ENCODE measurements at places on chromosomes 7 and 10.

GRCh38 chr10:13891128-13892000 is 304.6 kb downstream of the PRPF18 start:
- DNase-seq, result no peak

DNA sequence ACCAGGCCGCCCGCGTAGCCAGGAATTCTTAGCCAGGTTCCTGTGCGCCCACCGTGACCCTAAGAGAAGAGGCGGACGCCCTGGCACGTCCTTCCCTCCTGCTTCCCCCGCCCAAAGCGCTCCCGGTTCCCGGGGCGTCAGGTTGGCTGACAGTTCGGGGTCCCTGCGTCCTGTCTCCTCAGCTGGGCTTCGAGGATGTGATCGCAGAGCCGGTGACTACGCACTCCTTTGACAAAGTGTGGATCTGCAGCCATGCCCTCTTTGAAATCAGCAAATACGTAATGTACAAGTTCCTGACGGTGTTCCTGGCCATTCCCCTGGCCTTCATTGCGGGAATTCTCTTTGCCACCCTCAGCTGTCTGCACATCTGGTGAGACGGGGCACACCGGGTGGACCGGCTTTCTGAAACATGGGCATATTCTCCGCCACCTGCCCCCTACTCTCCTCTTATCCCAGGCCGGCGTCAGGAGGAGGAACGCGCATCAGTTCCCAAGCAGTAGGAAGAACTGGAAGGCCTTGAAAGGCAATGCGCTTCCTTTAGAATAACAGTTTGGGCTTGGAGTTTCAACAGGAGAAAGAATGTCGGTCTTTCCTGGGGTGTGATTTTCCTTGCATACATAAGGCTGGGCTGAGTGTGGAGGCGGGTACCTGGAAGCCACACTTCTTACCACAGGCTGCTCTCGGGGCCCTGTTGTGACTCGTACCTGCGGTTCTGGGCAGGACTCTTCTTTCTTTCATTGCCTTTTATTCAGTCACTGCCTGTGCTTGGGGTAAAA is 728 bp downstream of the CAV2 start:
- peak; percentile 35 for DNase-seq

- DNase-seq, result no peak
These were observed 126.2 kb upstream of the ETV1 start for GRCh38 chr7:14115701-14116100.

- no peak for DNase-seq
These were observed 91.6 kb downstream of the INPP5A start for GRCh38 chr10:132628966-132629900.

GRCh38 chr10:9239298-9239697 is 1184.8 kb downstream of the GATA3 start:
- DNase-seq, result no peak

GRCh38 chr7:154984601-154985188 is 18.2 kb downstream of the PAXIP1 start:
- DNase-seq, result no peak

GRCh38 chr7:117777335-117778142 is 95.7 kb downstream of the CTTNBP2 start:
- DNase-seq, result no peak

DNA sequence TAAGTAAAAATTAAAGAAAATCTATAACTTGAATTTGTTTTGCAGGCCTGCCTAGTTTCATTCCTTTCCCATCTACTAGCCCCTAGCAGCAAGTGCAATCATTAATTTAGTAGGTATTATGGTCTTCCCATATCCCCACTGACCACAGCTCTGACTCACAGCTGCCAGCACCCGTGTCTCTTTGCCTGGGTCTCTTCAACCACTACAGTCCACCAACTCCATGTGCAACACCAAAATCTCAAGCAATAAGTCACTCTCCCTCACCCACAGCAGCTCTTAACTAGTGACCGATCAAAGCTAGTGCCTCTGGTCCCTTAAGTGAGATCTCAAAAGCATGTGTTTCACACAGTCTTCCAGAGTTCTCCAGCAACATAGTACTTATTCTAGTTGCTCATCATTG is 26.0 kb upstream of the THSD7A start:
- DNase-seq, result no peak

DNA sequence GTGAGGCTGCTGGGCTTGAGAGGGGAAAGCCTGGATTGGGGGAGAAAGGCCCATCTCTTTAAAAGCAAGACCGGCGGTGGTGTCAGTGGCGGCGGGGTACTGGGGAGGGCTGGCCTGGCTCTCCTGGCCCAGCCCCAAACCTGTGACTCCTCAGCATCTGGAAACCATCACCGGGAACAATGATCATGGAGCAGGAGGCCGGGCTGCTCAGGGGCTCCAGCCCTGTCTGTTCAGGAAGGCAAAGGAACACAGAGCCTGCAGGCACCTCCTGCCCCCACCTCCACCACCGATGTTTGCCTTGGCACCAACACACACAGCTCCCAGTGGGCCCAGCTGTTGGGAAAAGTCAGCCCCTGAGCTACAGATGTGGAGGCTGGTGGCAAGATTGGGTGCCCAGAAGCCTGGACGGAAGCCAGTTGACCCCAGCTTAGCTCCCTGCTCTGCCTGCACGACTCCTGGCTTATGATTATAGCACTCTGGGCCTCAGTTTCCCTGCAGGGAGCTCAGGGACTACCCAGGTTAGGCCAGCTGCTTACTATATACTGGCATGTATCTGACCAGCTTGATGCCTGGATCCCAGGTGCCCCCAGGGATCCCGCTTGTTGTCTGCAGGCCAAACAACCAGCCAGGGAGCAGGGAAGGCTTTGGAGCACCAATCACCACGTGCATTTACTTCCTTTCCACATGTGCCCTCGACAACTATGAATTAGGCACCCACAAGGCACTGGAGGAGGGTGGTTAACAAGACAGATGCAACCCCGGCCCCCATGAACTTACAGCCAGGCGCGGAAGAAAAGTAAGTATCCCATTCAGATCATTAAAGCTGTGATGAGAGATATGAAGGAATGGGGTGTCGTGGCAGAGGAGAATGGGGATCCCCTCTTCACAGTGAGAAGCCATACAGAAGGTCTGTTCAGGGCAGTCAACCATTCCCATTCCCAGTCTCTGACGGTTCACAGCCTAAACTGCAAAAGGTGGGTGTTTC is 37.3 kb downstream of the ZCCHC24 start:
- DNase-seq, result no peak

DNA sequence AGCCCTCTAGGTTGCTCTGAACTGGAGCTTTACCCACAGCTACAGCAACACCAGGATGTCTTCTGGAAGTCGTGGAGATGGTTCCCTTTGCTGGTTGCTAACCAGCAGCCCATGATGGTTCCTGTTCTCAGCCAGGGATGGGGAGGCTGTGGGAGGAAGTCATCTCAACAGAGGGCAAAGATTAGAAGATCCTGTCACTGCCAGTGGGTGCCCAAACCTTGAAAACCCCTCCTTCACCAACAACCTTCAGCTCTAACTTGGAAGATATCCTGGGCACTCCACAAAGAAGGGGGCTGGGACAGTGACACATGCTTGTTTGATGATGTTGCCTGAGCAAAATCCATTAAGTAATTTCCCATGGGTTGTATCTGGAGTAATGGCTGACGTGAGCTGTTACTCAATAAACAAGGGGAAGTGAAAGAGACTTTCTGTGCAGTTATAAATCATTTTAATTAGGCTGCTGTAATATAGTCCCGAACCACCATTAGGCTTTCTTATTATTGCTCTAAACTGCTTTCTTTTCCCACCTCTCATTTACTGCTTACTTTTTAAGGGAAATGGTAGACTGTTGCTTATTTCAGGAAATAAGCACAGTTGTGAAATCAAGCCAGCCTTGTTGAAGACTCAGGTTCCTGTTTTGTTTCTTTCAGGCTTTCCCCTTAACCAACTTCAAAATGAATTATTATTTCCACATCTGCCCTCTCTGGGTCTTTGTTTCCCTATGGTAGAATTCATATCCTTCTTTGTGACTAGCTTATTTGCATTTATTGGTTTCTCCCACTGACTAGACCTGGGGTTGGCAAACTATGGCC is 124.8 kb downstream of the PPP1R17 start:
- DNase-seq, result no peak

- no peak for DNase-seq
These were observed 406.0 kb upstream of the ADARB2 start for GRCh38 chr10:2143213-2143835.

- DNase-seq, result no peak
These were observed 26.8 kb downstream of the DNAJC1 start for GRCh38 chr10:21976739-21977138.

- no peak for DNase-seq
These were observed 220.5 kb downstream of the CDK14 start for GRCh38 chr7:90816511-90817142.

DNA sequence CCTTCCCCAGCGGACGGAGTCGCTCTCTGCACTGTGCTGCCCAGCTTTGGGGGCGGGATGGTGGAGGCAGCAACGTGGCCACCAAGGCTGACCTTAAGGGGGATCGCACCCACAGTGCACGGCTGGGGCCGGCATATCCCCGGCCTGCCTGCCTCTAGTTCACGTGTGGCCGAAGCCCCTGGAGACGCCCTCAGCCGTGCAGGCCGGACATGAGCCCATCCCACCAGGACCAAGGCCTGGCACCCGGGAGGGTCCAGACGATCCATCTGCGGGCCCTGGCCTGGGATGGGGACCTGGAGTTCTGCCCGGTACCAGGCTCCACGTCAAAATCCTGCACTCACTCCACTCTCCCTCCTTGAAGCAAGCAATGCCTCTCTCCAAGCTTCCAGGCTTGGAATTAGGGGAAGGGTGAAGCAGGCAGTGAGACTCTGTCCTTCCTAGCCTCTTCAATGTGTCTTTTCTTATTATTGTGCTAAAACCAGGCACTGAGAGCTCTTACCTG is 520.8 kb downstream of the REEP3 start:
- no peak for DNase-seq

DNA sequence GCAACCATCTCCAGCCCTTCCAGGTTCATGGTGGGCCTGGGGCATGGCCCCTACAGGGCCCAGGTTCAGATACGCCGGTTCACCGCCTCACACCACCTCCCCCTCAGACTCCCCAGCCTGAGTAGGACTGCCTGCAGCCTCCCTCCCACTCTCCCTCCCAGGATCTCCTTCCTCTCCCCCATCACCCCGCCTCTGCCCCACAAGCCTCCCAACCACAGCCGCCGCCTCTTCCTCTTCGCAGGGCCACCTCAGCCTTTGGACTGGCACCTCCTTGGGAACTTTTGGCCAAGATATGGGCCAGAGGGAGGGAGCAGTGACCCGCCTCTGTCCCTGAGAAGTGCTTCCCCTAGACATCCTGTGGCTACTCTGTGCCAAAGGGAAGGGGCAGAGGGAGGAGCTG is 9.3 kb downstream of the KCNIP2 start:
- no peak for DNase-seq

- no peak for DNase-seq
These were observed 36.5 kb downstream of the JMJD1C start for GRCh38 chr10:63429281-63429680.

- DNase-seq, result no peak
These were observed 60.7 kb upstream of the EXOC6 start for GRCh38 chr10:92787557-92788152.

GRCh38 chr7:70756789-70757188 is 375.2 kb upstream of the GALNT17 start:
- no peak for DNase-seq

DNA sequence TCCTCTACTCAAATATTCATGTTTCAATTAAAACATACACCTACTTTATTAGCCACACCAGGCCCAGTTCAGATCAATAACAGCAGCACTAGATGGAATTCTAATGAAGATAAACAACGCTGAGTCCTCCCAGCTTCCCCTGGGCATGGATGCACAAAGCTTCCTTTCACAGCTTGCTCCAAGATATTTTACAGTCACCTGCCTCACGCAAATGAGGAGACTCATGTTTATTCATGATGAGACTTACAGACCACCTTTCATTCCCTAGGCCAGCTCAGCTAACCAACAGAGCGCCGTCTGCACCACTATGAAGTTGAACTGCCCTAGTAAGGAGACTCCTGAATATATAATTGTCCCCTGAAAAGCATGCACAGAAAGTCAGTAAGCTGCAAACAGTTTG is 283.0 kb upstream of the AOAH start:
- DNase-seq, result peak; percentile 26

DNA sequence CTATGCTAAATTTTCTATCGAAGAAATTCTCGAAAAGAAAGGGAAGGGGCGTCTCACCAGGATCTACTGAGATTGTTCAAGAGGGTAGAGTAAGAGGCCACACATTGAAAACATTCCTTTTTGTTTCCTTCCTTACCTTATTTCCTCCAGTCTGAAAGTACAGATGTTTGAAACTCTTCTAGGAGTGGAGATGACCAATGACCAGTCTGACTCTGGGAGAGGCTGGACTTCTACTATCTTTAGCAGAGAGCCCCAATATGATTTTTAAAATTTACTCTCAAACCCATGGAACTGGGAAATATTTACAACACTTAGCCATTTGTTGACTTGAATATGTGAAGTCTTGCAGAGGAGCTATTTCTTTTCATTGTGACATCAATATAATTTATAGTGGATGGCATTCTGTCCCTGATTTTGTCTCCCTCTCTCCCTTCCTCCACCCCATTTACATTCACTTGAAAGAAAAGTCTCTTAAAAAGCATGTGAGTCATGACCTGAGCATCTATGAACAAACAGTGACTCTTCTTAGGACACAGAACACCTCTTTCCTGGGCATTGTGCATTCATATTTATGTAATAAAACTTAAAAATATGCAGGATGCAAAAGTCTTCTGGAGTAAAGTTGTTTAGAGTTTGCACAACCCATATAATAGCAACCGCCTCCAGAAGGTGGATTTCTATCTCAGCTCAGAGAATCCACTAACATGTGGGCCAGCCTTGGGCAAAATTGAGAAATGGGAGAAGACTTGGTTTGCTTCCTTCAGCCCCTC is 31.2 kb upstream of the BMPER start:
- DNase-seq, result no peak

- no peak for DNase-seq
These were observed 2.0 kb upstream of the MTG1 start for GRCh38 chr10:133391761-133392518.

GRCh38 chr7:90211391-90212148 is at the start of gene STEAP2:
STEAP2 (plus strand) TSS chr7:90211740; CDS start chr7:90225083, 13,343 bp downstream.
- DNase-seq, result peak; percentile 77

DNA sequence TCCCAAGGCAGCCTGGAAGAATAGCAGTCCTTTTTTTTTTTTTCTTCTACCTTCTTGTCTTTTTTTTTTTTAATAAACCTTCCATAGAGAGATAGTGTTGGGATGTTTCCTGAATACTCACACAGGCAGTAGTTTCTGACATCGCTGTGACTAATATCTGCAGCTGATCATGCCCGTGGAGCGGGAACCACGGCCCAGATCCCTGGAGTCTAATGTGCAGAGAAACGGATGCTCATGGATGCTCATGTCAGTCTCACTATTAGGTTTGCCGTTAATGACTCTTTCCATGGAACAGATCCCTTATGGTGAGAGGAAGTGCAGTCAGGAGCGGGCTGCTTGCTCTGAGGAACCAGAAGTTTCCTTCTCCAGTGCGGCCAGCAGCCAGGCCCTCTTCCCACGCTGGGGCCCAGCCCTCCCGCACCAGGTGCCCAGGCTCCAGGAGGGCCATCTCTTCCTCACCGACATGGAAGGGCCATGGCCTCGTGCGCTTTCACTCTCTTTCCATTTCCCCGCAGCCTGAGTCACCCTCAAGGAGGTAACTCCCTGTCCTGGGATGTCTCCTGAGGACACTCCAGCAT is 132.5 kb downstream of the WDR37 start:
- DNase-seq, result no peak

- no peak for DNase-seq
These were observed at the start of gene SEC31B for GRCh38 chr10:100519311-100520051. SEC31B (minus strand) TSS chr10:100519861; CDS start chr10:100516952, 2,909 bp downstream.
